ENCODE measurements at places on chromosomes 6 and 20.
A peak's percentile ranks its signal among the peaks of the same experiment; 100 is the strongest.

GRCh38 chr6:32607263-32607987 lies 17.8 kb upstream of the HLA-DRB1 start:
- DNase-seq: no peak

DNA sequence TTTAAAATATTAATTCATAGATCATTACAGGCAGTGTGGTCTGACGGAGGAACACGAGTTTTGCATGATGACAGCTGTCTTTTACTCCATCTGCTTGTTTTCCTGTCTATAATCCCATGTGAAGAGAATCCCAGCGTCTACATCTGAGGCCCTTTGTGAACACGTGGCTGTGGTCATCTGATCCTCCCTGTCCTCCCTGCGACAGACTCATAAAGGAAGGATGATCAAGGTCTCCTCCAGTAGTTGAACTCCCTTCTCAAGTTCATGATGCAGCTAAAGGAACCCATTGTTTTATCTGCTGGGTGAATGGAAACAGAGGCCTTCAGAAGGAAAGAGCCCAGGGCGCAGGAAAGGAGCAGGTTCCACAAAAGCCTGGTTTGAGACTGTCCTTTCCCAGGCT lies 435.8 kb upstream of the JARID2 start:
- no peak for DNase-seq

DNA sequence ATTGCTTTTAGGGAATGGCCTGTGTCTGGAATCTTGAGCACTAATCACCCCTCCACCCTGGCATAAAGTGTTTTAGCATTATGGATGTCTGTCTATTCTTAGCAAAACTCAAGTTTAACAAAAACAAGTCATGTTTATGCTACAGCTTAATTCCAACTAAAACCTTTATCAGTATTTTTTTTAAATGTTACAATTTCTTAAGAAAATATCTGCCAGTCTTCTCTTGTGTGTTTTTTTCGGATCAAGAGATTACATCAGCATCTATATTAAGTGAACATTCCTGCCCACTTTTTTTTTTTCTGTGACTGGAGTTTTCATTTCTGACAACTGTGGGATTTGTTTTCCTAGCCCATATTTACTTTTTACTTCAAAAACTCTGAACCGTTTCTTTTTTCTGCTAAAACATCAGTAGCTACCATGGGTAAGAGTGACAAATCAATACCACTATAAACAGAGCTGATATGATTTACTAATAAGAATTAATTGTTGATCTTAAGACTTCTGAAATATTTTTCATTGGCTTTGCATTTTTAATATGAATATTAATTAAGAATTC lies 94.3 kb downstream of the EDN1 start:
- no peak for DNase-seq

DNA sequence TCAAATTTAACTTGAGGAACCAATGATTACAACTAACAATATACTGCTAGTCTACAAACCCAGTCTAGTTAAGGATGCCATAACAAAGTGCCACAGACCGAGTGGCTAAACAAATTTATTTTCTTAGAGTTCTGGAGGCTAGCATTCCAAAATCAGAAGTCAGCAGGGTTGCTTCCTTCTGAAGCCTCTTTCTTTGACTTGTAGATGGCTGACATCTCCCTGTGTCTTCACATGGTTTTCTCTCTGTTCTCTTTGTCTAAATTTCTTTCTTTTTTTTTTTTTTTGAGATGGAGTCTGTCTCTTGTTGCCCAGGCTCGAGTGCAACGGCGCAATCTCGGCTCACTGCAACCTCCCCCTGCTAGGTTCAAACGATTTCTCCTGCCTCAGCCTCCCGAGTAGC lies 56.1 kb downstream of the NCOA3 start:
- DNase-seq: no peak

DNA sequence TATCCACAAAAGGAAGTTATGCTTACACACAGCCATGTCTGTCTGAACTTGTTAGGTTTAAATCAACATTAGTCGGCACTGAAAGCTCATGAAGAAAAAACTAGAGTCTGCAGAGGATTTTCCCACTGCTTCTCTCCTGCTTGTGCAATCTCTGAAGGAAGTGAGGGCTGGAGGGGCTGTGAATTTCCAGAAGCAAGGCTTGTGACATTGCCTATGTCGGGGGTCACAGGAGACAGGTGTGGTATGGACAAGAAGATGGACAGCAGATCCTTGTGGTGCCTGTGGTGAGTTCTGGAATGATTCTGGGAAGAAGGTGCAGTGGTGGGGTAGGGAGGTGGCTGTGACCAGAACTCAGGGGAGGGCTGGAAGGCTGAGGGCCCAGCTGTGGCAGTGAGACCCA lies 84.3 kb upstream of the TRAF3IP2 start:
- DNase-seq: no peak

DNA sequence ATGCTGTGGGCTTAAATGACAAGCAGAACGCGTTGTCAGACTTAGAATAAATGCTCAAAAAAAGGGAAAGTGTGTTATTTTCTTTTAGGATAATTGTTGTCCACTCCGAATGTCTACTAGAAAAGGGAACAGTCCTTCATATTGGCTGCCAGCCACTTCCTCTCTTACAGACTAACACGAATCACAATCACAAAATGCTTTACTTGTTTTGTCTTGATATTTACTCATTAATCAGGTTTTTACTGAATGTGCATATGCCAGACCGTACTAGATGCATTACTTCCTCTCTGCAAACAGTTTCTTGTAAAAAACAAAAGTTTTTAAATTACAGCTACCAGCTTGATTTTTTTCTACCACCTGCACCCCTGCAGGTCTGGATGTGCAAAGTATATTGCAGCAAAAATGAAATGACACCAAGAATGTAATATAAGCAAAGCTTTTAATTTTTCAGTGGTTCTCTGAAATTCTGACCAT lies 821 bp downstream of the DHX35 start:
- no peak for DNase-seq

DNA sequence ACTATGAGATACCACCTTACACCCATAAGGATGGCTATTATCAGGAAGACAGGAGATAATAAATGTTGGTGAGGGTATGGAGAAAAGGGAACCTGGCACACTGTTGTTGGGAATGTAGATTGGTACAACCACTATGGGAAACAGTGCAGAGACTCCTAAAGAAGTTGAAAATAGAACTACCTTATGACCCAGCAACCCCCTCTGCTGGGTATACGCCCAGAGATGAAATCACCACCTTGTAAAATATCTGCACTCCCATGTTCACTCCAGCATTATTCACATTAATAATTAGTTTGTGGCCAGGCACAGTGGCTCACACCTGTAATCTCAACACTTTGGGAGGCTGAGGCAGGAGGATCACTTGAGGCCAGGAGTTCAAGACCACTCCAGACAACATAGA lies 26.8 kb downstream of the ZBTB9 start:
- no peak for DNase-seq

DNA sequence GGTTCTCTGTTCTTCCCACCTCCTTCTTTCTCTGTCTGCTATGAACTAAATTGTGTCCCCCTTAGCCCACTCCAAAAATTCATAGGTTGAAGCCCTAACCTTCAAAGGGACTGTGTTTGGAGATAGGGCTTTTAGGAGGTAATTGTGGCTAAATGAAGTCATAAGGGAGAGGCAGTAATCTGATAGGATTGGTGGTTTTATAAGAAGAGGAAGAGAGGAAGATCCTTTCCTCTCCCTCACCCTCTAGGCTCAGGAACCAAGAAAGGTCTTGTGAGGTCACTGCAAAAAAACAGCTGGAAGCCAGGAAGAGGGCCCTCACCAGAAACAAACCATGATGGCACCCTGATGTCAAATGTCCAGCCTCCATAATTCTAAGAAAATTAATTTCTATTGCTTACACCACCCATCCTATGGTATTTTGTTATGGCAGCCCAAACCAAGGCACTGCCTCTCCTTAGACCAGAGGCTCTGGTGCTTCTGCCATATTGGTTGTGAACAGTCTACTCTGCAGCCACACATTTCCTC lies 135.1 kb upstream of the COL21A1 start:
- DNase-seq: no peak

GRCh38 chr6:156778454-156779205 lies 1.5 kb downstream of the ARID1B start:
- peak; percentile 27 for DNase-seq

Data from stimulated activated CD4-positive, alpha-beta T cell treated with anti-CD3 and anti-CD28 coated beads, Interleukin-1b, Interleukin-23, amount 100 ng/mL, for 1 hour (primary cell).